ENCODE measurements at places on chromosomes 3 and 15.

DNA sequence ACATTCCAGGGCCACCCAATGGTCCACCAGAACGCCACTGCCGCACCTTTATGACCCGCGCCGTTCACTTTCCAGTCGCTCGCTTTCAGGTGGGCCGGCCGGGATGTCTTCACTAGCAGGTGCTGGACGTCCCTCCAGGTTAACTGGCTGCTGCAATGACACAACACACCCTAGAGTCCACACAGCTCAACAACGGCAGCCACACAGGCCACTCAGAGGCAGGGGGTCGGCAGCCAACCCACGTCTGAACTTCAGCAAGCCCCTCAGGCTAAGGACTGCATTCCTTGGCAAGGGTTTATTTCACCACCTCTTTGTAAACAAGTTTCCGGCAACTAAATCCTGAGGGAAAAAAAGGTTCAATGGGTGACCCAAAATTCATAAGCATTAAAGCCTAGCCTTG, 89.2 kb upstream of the SNRPA1 start:
- DNase-seq: no peak

- no peak for DNase-seq
Observed at GRCh38 chr3:160804762-160805161, 48.7 kb downstream of the PPM1L start.

DNA sequence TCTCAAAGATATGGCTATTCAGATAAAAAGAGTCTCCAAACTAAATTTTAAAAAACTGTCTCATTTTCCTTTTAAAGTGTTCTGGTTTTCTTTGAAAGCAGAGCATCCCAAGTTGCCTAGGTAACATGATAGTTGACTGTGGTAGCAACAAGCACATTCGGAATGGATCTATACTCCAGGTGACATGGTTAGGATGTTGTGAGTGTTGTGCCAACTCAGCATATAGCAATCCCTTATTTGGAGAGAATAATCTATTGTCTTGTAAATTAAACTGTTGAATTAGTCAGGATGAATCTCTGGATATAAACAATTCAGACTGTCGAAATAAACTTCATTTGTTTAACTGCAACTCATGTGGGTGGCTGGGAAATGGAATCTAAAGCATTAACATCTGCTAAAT, 418.6 kb downstream of the TUSC7 start:
- no peak for DNase-seq

- DNase-seq: no peak
Observed at GRCh38 chr3:58009026-58009748, 965 bp downstream of the FLNB start.

GRCh38 chr3:69579306-69580041, 159.8 kb upstream of the MITF start:
- DNase-seq: no peak

DNA sequence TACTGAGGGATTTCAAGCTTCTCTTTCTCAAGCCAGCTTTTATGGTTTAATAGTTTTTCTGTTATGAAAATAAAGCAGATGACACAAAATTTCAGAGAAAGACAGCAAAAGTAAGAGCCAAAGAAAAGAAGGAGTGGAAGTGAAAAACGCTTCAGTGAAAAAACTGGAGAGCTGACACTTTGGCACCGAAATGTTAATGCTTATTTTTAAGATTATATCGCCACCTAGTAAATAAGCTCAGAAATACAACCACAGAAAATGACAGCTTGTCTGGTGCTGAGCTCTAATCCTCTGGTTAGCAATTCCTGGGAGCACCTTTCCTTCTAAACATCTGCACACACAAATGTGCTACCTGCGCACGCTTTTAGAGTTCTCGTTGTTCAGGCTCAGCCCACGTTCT, 101.6 kb downstream of the ZPLD1 start:
- DNase-seq: peak; percentile 54

GRCh38 chr3:197002701-197003454, 26.7 kb downstream of the MELTF start:
- peak; percentile 92 for DNase-seq

DNA sequence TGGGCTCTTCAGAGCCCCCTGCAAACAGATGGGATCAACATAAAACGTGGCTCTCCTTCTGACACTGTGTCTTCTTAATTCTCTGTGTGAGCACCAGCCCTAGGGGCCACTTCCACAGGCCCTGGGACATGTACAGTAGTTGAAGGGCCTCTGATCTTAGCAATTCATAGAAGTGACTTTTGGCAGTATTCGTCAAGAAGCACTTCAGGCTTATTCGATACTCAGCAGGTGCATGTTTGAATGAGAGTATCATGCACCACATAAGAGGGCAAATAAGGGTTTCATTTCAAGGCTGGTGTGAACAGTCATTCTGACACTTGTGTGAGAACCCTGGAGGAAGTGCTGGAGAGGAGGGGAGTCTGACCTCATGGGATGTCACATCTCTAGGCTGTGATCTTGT, 113.9 kb downstream of the GABRG3 start:
- no peak for DNase-seq

DNA sequence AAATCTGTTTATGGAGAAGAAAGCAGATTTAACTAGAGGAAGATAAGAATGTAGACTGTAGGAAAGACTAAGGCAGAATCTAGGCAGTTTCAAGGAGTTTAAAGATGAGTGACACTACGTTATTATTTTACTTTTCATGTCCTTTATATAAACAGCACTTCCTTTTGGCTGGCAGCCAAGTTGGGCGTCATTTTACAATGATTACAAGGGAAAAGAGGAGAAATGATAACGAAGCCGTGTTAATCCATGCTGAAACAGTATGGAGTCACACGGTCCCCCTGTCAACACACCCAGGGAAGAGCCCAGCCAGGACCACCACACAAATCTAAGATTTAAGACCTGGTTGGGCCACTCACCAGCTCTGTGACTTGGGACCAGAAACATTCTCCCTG, 83.7 kb upstream of the NEO1 start:
- DNase-seq: no peak

DNA sequence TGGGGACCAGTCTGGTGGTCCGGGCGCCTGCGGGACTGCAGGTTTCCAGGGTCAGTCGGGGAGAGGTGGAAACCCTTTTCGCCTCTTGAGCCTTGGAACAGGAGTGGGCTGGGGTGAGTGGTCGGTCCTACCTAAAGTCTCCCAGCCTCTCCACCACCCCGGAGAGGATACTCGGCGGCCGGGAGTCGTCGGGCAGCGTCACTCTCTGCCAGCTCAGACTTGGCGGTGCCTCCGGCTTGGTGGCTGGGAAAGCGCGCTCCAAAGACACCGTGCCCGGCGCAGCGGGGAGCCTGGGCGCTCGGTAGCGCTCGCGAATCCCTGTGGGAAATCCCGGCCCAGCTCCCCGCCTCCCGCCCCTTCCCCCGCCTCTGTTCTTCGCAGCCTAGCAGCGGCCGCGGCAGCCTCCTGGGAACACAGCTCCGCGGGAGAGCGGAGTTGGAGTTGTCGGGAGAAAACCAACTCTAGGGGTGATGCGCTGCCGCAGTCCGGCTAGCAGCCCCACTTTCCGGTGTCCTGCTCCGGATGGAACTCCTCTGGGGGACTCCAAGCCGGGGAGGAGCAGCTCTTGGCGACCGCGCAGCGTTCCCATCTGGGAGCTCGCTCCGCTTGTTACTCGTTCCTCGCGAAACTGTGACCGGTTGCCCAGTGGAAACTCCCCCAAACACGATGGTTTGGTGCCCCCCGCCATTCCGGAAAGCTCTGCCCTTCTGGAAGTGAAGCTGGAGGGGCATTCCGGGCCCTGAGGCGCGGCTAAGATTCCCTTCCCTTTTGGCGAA, 1.4 kb downstream of the EPHB1 start:
- DNase-seq: no peak

GRCh38 chr15:100821327-100821726, 58.3 kb upstream of the ALDH1A3 start:
- DNase-seq: no peak

DNA sequence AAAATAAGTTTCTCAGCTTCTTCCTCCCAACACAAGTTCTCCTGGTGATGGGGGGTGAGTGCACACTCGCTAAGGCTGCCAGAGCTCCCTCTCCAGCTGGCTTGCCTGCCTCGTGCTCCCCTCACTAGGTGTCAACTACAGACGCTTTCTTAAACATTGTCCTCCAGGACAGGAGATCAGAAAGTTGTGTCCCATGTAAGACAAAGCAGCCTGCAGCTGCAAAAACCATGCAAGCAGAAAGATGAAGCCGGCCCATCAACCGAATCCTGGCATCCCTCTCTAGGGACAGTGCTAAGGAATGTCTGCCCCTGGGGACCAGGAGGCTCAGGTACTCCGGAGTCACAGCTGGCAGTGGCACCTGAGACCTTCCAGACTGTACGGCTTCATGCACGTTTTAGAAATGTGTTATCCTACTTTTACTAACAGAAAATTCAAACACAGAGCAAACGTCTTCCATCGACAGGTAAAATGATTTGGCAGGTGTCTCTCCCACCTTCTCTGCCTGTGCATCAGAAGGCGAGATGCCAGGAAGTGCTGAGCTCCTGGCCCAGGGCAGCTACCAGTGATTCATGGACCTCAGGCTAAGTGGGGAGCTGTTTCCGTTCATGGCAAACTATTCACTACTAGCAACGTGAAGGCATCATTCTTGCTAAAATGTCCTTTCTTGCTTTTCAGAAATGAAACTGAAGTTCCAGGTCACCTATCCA, 246.1 kb downstream of the ADAMTS17 start:
- no peak for DNase-seq

DNA sequence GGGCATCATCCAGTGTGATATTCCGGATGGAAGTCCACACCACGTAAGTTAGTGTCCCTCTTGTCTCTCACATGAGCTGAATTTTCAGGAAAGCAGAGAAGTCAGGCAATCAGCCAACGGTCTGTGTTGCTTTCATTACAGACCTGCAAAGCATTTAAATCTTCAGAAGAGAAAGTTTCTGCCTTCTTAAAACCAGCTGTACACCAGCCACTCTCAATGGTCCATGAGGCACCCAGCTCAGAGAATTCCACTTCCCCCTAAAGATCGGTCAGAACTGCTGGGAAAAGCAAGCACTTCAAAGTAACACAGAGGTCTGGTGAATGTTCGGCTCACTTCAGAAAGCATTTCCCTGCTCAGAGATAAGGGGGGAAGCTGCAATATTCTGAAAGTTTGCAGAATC, 903.7 kb downstream of the EPHA3 start:
- DNase-seq: no peak

DNA sequence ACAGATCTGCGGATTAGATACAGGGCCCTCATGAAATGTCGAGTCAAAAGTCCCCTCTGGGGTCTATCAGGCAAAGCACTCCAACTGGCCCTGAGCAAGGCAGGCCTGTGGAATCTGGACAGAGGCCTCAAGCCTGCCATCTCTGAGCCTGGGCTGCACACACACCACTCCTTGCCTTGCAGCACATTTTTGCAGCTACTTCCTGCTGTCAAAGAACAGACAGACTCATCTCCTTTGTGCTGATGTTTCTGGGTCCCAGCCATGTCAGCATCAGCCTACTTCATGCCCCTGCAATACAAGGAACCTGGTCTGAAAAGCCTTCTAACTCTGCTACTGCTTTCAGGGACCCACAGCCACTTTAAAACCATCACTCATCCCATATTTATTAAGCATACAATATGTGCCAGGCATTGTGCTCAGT, 60.6 kb upstream of the IL12A start:
- DNase-seq: no peak

DNA sequence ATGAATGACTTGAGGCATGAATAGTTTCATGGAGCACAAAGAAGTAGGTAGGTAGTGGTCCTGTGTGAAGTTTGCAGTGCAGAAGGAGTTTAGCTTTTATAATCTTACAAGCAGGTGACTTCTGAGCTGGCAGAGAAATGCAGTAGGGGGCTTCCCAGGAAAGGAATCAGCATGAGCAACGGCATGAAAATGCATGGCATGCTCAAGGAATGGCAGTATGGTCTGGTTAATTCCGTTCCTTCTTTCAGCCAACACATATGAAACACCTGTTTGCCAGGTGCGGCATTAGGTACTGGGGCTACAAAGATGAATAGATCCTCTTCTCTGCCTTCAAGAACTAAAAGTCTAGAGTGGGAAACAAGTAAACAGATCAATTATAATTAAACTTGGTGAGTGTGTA, 138.0 kb upstream of the BHLHE40 start:
- DNase-seq: no peak

DNA sequence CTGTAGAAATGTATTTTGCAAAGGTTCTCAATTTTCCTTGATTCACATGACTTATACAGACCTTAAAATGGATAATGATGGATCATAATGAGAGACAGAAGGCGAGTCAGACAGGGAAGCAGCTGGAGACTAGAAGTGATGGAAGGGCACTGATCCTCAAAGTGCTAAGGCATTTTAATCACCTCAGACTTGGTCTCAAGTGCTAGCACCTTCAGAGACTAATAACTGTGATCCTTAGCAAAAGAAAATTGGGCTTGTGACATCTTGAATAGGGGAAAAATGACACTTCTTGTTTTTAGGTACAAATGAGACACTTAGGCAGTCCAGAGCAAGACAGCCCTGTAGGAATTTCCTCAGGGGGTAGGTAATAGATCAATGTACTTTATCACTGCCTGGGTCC, 1011.7 kb downstream of the SQOR start:
- DNase-seq: no peak

DNA sequence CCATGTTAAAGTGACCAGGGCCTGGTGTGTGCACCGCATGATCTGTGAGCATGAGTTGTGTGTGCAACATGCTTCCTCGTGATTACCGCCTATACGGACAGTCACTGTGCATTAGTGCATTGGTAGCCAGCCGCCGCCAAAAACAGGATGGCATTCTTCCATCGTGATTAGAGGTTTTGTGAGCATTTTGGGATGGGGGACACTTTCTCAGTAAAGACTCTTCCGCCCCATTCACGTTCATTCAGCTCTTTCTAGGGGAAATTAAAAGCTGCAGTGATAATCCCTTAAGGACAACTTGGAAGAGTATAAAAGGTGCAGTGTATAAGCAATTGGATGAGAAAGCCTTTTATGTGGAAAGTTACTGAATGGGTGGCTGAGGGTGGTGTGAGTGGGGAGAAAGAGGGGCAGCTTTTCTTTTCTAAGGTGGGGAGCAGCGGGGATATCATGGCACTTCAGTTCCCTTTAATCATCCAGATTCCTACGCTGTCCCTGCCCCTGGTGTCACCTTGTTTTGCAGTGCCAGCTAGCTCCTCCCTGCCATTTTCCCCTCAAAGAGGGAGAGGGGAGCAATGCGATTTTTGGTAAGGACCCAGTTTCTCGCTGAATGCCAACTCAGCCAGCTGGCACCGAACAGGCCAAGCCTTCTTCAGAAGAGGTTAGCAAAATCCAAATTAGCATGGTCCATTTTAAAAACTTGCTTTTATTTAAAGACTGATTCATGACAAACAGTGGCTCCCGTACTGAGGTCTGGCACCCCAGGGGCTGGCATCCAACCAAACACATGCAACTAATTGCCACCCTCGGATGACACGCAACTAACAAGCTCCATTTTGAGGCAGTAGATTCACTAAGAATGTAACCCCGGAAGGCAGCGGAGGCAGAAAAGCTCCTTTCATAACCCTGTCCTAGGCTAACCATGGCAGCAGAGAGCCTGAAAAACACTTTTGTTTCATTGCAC, 447.8 kb downstream of the FHIT start:
- DNase-seq: no peak

- DNase-seq: no peak
Observed at GRCh38 chr3:195774917-195775316, 36.8 kb downstream of the MUC4 start.

GRCh38 chr15:83565553-83566159, 88.3 kb upstream of the ADAMTSL3 start:
- DNase-seq: peak; percentile 41
